ENCODE measurements at places on chromosomes 6 and 20. TPM values are rescaled to one million over a fixed set of nuclear protein-coding genes. Genes with fewer than 3 reads are reported as not detected.
A peak's percentile ranks its signal among the peaks of the same experiment; 100 is the strongest.

Gene LY6G5C
- total RNA-seq, result 0.64 TPM

- DNase-seq, result no peak
Observed at GRCh38 chr20:55784036-55784435, 221.3 kb downstream of the CBLN4 start.

Gene SAMD5
- total RNA-seq, result under 0.01 TPM

GRCh38 chr6:106442395-106442794 lies 81.9 kb downstream of the CRYBG1 start:
- DNase-seq, result no peak

Gene SLC16A10
- not detected for total RNA-seq

DNA sequence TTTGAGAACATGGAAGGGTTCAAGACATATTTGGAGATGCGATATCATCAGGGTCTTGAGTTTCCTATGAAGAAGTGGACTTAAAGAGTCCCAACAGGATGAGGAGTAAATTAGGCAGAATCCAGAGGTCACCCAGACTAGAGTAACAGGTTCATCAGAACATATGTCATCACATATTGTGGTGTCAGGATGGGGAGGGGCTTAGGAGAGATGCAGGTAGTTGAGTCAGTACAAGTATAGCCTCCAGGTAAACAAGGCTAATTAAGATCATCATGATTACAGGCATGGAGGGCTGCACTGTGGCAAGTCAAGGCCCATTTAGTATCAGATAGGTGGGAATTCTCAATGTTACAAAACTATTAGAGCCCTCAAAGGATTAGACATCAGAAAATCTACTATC lies 90.1 kb upstream of the PAK5 start:
- no peak for DNase-seq

DNA sequence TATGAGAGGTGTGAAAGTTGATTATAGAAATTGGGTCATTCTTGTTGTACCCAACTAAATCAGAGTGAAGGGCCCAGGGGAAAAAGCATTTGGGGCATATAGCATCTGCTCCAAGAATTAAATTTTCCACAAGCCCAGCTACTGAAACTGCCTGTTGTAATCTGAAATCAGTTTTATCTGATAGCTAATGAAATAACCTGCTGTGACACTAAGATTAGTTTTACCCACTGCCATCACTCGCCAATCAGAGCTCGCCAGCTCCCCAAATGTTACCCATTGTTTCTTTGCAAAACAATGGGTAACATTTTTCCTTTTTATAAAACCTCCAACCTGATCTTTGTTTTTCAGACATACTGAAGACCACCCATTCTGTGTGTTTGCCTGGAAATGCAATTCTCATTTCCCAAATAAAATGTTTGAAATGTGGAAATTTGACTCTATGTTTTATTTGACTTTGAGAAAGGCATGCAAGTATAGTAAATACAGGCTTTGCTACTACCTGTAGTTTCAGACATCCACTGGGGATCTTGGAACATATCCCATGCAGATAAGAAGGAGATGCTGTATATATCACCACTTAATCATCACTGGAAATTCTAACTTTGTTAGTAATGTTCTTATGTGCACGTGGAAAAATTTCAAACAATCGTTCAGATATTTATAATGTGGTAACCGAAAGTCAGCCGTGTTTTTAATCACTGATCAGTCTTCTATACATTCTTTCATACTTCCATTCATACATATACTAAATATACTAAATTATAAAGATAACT lies 6.3 kb upstream of the AHI1 start:
- DNase-seq, result no peak

- DNase-seq, result no peak
Observed at GRCh38 chr6:143531720-143532499, 20.4 kb upstream of the FUCA2 start.

DNA sequence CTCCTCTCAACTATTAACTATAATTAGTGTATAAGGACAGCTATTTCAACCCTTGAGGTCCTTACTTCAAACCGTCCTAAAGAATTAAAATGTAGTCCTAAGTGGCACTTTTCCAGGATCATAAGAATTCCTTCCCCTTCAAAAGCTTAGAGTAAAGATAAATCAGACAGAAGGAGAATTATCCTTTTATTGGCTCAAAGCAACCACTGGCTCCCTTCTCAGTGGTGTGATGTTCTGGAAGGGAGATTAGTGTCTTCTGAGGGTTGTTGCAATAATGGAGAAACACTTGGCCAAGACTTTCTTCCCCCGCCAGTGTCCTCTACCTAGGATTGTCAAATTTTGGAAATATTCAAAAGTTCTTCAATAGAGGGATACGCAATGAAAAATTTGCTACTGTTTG lies 89.1 kb upstream of the PLEKHG1 start:
- no peak for DNase-seq

- no peak for DNase-seq
Observed at GRCh38 chr6:4010689-4011090, 68.2 kb downstream of the FAM217A start.

DNA sequence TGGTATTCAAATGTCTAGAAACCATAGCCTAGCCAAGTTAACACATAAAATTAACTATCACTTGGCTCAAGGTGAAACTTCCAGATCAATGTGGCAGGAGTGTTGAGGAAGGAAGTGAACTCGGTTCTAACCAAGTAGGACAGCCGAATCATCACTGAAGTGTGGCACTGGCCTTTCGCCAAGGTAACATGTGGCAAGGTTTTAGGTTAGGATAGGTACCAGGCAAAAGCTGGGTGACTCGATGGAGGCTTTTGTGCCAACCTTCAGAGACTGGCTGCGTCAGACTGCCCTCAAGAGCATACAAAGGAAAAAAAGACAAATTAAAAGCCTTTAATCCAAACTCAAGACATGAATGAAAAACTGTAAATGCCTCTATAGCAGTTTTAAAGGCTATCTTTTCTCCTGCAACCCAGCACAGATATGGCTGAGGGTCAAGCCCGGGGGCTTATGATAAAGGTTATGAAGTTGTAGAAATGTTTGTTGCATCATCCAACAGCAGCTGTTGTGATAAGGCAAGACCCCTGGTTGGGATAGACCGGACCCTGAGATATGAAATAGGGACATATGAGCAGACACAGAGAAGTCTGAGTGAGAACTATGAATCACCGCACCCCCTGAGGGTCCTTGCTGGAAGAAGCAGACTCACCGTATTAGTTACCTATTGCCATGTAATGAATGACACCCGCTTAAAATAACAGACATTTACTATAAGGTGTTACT lies 11.9 kb downstream of the PSMB9 start:
- no peak for DNase-seq

GRCh38 chr6:69624944-69625343 lies 171.9 kb downstream of the LMBRD1 start:
- DNase-seq, result no peak

DNA sequence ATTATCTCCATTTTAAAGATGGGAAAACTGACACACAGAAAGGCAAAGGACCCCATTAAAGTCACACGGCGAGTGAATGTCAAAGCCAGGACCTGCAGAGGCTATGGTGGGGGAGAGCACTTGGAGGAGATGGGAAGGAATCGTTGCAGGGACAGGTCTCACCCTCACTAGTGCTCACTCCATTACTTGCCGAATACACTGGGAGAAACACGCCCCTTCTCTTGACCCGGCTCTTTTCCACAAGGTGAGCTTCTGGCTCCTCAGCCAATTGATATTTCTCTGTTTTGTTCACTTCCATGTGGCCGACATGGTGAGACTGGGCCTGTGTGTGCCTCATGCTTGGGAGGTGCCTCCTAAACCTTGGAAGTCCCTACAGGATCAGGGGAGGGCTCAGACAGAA lies 117.8 kb upstream of the KCNG1 start:
- no peak for DNase-seq

DNA sequence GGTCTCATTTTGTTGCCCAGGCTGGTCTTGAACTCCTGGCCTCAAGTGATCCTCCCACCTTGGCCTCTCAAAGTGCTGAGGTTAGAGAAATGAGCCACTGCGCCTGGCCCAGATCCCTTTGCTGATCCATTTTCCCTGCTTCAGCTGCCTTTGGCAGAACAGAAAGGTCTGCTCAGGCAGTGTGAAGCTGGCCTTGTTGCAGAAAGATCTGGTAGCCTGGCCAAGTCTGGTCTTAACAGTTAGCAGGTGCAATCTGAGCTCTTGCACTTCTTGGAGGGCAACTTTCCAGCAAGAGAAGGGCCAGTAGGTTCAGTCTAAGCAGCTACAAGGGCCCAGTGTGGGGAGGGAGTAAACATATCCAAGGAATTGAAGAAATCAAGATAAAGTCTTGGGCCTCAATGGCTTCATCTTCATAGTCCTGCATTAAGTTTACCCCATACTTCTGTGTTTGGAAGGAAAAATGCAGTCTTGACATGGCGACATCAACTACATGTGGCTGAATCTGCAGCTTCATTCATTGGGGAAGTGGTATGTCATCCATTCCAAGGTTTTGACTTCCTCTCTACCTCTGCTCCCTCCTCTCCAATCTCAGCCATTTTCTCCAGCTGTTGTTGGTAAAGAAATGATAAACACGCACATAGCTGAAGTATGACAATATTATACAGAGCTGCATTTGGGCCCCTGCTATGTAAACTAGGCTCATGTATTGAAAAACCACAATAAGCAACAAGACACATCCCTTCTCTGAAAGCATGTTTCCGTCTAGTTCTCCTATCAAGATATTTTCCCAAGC lies 39.0 kb upstream of the NEDD9 start:
- peak; percentile 96 for DNase-seq

Data from fibroblast of villous mesenchyme (primary cell).